ENCODE measurements at places on chromosomes 7 and 10. TPM values are rescaled to one million over a fixed set of nuclear protein-coding genes. Genes with fewer than 3 reads are reported as not detected.

- no peak for DNase-seq
These were observed 54.9 kb downstream of the AHCYL2 start for GRCh38 chr7:129279757-129280156.

DNA sequence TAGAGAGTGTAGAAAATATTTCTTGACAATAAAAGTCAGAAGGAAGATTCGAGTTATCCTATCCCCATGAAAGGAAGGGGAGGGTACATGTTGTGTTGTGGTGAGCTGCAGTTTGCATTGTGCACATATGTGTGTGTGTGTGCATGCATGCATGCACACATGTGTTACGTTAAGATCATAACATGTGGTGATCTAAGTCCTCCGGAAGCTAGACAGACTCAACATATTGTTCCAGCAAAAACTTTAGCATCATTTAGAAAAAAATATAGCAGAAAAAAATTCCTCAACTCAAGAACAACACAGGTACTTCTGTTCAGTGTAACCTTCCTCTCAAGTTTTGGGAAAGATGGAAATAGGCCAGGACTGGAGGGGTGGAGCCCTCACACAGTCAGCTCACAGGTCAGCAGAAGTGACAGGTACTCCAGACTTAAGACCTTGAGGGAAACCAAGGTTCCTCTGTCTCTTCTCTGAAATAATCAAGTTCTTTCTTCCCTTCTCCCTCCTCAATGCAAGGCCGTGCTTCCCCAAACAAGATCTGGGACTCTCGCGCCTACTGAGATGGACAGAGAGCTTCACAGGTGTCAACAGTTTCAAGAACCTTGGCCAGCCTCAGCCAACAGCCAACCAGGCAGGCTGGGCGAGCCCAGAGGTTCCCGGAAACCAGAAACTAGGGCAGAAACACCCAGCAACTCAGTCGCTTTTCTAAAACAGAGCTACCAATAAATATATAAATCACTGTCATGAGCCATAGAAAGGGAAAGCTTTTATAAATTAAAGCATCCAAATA, 205.2 kb downstream of the FAM107B start:
- no peak for DNase-seq

GRCh38 chr10:108338146-108338545, 1173.6 kb upstream of the SORCS1 start:
- no peak for DNase-seq

GRCh38 chr7:24788075-24788474, 30.8 kb upstream of the GSDME start:
- no peak for DNase-seq

DNA sequence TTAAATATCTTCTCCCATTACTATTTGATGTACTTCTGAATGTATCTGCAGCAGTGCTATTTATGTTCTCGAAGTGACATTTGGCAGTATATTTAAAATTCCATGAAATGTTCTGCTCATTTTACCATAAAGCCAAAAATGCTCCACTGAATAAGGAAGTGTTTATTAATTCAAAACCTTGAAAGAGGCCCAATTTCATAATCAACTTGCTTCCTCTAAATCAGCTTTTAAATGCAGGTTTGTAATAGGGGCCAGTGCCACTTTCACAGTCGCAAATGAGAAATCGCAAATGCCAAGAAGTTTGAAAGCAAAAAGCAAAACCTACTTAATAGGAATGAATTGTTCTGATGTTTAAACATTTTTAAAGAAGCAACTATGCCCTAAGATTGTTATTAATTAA, 11.4 kb downstream of the NHLRC2 start:
- DNase-seq, result no peak

- no peak for DNase-seq
These were observed 362.5 kb upstream of the PCDH15 start for GRCh38 chr10:55163388-55163979.

DNA sequence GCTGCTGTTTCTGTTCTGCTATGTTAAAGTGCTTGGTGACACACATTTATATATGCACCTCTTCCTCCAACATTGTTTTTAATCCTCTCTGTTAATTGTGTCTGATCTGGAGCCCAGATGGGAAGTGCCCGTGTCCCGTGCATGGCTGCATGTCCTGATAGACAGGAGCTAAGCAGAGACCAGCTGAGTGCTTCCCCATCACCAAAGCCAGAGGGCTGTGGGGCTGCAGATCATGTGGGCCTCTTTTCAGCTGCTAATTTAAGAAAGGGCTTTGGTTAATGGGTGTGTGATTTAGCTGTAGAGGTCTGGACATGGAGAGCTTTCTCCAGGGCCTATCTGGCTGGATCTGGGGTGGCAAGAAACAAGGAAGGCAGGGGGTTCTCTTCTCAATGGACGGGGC, 96.5 kb upstream of the NPS start:
- no peak for DNase-seq

GRCh38 chr7:42694894-42695507, 216.9 kb downstream of the C7orf25 start:
- peak; percentile 57 for DNase-seq

DNA sequence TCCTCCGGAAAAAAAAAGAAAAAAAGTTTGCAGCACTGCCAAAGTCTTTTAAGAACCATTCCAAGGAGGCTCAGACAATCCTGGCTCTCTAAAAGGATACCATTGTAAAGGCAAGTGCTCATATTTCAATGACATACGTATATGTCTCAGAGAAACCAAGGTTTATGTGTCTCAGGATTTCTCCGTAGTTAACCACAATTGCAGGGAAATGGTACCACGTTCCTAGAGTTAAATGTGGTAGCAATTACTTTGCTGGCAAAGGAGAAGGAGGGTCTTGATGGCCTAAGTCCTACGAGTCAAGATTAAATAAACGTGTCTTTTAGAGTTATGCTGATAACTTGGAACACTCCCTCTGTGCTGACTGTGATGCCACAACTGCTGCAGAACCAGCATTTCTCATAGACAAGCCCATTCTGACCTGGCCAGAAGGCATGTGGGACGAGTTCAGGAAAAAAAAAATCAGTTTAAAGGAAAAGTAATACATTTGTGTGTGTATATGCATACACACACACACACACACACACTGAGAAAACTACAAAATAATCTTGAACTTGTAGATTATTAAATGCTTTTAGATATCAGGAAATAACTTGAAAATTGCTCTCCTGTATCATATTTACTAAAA, 245.9 kb downstream of the FGFR2 start:
- DNase-seq, result no peak

GRCh38 chr7:26328498-26329390, 37.1 kb downstream of the SNX10 start:
- no peak for DNase-seq

- no peak for DNase-seq
These were observed 589.0 kb downstream of the NXPH1 start for GRCh38 chr7:9022456-9022855.

DNA sequence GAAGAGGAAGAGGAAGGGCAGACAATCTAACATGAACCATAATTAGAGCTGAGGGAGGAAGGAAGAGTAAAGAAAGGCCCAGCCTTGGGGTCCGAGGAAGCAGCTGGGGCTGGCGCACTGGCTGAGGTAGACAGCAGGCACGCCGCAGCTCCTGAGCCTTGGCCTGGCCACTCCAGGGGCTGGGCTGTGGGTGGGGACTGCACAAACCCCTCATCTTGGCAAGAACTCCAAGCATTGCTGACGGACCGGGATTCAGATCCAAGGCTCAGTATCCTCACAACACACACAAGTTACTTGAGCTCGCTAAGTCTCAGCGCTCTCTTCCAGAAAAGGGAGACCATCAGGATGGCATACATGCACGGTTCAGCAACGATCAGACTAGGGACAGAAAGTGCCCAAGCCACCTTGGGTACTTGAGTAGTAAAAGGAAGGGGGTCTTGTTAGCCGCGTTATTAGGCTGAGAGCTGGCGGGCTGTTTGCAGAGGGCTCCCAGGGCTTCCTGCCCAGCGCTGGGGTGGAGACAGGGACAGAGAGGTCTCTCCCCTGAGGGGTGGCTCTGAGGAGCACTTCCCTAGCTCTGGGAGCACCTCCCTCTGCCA, 4.5 kb downstream of the TNS3 start:
- no peak for DNase-seq

DNA sequence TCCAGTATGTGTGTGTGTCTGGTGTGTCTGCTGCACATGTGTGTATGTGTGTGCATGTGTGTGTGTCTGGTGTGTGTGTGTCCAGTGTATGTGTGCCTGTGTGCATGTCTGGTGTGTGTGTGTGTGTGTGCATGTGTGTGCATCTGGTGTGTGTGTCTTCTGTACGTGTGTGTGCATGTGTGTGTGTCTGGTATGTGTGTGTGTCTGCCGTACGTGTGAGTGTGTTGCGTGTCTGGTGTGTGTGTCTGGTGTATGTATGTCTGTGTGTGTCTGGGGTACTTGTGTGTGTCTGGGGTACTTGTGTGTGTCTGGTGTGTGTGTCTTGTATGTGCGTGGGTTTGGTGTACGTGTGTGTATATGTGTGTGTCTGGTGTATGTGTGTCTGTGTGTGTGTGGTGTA, 289.1 kb upstream of the SHH start:
- no peak for DNase-seq

DNA sequence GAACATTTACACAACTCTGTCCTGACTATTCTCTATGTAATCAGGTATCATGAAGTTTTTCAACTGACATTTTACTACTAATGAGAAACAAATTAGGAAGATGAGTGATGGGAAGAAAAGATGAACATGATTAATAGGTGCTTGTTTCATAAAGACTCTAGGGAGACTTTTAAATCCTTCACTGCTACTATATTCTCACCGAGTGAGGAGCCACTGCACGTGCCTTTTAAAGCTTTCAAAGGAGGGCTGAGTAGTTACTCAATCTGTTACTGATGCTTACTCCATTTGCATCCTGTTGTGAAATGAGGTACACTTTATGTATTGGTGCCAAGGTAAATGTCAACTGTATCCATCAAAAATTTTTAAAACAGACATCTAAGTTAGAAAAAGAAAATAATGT, 1.3 kb upstream of the COMMD3 start:
- no peak for DNase-seq

DNA sequence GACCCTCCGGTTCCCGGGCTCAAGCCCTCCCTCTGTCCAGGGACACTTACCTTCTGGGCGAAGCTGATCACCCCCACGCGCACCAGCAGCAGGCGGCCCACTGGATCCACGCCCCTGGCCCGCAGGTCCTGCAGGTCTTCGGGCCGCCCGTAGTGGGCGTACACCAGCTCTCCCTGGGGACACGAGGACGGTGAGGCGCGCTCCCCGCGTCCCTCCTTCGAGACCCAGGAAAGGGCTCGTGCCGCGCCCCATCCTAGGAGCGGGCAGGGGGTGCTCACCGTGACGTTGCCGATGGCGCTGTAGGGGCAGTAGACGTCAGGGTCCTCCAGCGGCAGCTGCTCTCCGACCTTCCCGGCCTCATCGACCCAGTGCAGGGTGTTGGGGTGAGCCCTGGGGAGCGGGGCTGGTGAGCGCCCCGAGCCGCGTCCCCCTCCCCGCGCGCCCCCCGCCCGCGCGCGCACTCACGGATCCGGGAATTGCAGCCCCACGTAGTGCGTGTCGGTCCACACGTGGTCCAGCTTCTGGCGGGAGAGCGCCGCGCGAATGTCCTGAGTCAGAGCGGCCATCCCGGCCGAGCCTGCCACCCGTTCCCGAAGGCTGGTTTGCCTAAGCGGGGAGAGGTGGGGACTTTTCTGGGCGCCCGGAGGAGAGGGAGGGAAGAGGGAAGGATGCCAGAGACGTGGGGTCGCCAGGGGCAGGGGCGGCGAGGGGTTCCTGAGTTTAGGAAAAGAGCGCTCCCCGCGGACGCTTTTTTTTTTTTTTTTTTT, 8.2 kb downstream of the TFR2 start:
- no peak for DNase-seq

GRCh38 chr7:57482-58255, 134.7 kb upstream of the FAM20C start:
- DNase-seq, result no peak

GRCh38 chr10:116694243-116694926, 48.0 kb downstream of the HSPA12A start:
- no peak for DNase-seq

- no peak for DNase-seq
These were observed 348.9 kb downstream of the ATRNL1 start for GRCh38 chr10:115441907-115442545.

GRCh38 chr10:97028832-97029178, 157.0 kb downstream of the SLIT1 start:
- no peak for DNase-seq

DNA sequence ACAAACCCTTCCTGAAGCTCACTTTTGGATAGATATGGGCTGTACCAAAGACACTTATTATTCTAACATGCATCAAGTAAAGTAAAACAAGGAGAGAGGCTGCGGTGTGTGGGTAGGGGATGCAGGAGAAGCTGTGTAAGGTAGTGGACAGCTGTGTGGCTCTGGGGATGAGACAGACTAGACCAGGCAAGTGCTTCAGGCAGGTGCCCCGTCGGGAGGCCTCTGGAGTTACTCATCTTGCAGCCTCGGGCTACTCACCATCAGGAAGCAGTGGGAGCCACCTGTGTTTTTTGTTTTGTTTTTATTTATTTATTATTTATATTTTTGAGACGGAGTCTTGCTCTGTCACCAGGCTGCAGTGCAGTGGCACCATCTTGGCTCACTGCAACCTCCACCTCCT, 49.3 kb upstream of the NCAPG2 start:
- DNase-seq, result no peak

DNA sequence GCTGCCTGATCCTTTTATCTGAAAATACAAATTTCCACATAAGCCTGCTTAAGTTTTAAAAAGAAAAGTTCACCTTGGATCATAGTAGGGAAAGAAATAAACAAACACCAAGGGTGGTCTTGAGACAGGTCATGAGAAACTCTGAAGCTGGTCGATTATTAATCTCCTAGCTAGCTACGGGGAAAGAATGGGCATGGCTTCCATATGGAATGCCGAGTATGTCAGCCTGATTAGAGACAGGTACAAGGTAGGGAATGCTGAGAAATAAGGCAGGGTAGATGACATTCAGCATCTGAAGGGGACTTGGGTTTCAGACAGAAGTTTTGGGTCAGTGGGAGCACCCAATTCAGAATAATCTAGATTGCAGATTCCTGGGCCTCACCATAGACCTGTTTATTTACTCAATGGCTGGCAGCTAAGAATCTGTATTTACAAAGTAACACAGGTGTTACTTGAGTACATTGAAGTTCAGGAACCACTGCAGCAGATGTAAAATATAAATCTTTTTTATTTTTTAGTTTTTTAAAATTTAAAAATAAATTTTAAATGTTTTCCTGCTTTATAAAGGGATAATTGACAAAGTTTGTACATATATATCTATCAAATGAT, 49.0 kb downstream of the SCIN start:
- DNase-seq, result no peak

DNA sequence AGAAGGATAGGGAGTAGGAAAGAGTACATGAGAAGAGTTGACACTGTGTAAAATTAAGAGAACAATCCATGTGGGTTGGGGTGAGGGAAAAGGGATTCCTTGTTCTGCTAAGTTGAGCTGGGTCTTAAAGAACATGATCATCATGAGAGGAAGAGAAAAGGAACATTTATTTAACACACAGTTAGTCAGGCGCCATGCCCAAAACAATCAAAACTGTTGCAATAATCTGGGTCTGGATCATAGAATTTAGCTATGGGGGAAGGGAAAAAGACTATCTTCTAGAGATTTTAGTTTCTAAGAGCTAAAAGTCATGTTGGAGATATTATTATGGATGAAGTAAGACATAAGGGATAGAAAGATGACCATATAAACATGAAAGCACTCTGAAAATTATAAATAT, 178.9 kb downstream of the SEM1 start:
- no peak for DNase-seq

The TMEM176A gene
- 34.1 TPM for total RNA-seq

The ZNF518A gene
- total RNA-seq, result 11.7 TPM

The PPIF gene
- total RNA-seq, result 42.2 TPM

The FAM170B gene
- not detected for total RNA-seq

The ZNF804B gene
- total RNA-seq, result not detected

The AKR1C8 gene
- not detected for total RNA-seq

The TFR2 gene
- 0.32 TPM for total RNA-seq

The WDR86 gene
- total RNA-seq, result 11.8 TPM

The CHST3 gene
- 24.1 TPM for total RNA-seq

All from esophagus muscularis mucosa (tissue), 4 donors.